ENCODE measurements at places on chromosomes 16 and 17. TPM values are rescaled to one million over a fixed set of nuclear protein-coding genes. Genes with fewer than 3 reads are reported as not detected.
A peak's percentile ranks its signal among the peaks of the same experiment; 100 is the strongest.

Gene CDH1
- total RNA-seq = 0.55 TPM

Gene CCDC78
- 5.1 TPM for total RNA-seq

Gene TNFSF12
- total RNA-seq = 52.2 TPM

Gene SOX15
- total RNA-seq = 1.1 TPM

Gene DPEP1
- total RNA-seq = not detected

Gene APOH
- total RNA-seq = not detected

Gene SLC16A13
- total RNA-seq = 13.7 TPM

Gene JUP
- not detected for total RNA-seq

Gene FOXO3B
- 5.8 TPM for total RNA-seq

Gene CACNG3
- not detected for total RNA-seq

Gene TAOK2
- total RNA-seq = 56.0 TPM

DNA sequence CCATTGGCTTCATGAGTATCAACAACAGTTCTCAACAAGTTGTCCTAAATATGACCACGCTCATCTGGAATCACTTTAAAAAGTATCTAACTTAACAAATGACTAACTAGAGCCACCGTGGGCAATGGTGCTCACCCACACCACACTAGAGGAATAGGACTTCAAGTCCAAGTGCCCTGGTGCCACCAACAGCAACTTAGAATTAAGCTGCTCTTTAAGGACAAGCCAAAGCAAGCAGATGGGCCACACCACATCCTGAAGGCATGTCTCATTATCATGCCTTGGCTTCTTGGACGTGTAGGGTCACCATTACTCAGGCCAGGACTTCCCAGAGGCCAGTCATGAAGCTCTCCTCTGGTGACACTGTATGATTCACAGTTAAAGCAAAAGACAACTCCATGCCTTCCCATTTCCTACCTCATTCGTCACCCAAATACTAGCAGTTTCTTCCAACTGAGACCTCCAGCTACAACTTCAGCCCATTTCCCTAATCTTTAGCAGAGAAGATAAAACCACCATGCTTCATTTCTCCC, 9.4 kb upstream of the SLC6A4 start:
- no peak for DNase-seq

DNA sequence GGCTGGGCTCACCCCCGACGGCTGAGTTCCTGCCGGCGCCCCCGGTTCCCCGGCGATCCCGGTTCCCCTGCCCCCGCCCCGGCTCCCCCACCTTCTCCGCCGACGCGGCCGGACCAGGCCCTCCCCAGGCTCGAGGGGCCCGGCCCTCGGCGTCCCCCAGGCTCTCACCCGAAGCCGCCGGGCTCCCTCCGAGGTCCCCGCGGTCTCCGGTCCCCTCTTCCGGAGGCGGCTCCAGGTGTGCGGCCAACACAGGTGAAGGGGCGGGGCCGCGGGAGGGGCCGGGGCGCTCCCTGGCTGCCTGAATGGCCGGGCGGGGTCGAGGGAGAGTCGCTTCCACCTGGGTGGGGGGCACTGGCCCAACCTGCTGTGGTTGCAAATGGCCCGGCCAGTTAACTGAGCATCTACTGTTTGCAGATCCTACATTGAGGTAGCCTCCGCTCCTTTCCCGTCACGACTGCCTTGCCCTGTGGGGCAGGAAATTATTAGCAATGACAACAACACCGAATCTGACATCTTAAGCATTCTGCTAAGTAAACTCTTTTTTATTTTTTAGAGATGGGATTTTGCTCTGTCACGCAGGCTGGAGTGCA, at the start of gene BICDL2:
BICDL2 (minus strand) TSS at position 219 of the 590 bp plus-strand sequence. CDS start 1,448 bp downstream, outside the sequence.
- no peak for DNase-seq

DNA sequence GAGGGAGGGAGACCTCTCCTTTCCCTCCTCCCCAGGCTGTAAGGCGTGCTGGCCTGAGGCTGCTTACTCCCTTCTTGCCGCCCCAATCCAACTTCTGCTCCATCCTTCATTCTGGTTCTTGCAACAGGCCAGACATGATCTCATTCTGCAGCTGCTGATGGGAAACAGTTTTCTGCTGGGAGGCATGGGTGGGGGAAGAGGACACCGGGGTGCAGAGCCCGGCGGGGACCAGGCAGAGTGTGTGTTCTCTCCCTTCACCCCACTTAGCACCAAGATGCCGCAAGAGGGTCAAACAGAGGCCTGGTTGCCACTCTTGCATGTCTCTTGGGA, 1.4 kb downstream of the SARM1 start:
- DNase-seq = no peak

GRCh38 chr16:68659412-68660358, 14.6 kb downstream of the CDH3 start:
- no peak for DNase-seq

DNA sequence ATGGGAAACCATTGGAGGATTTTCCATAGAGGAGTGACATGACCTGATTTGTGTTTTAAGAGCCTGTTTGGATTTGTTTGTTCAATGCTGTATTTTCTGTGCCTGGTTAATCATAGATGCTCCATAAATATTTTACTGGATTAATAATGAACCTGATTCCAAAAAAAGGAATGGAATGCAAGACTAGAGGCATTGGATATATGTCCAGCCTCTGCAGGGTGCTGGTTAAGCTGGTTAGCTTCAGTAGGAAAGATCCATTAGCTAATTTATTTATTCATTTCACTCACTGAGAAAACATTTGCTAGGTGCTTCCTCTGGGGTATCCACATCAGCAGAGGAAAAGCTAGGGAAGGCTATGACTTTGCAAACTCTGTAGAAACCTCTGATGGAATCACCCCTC, 57.7 kb downstream of the SHISA9 start:
- no peak for DNase-seq

- DNase-seq = no peak
Observed at GRCh38 chr16:53559270-53559951, 56.4 kb upstream of the AKTIP start.

DNA sequence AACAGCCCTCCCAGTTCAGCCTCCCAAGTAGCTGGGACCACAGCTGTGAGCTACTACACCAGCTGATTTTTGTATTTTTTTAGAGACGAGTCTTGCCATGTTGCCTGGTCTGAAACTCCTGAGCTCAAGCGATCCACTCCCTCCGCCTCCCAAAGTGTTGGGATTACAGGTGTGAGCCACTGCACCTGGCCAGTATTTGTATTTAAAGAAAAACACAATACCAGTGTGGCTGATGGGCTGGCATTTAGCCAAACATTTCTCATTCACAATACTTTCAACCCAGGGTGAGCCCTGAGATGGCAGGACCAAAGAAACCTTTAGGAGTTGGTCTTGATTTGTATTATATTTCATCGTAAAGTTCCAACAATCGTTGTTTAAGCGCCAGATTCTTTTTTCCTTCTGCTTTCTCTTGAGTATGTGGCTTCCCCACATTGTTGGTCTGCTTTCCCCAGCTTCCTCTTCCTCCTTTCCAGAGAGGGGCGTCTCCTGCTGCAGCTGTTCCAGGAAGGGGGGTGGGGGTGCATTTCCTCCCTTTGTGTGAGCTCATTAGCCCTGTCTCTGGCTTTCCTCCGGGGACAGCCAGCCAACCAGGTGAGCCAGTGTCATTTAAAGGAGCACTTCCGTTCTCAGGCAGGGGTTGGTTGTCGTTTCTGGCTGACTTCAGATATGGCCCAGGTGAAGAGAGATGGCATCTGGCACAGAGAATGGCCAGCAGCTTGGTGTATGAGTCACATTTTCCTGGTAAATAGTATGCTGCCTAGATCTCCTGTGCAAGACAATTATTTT, 79.9 kb downstream of the GPRC5B start:
- DNase-seq = peak; percentile 16

GRCh38 chr17:37761059-37761458, 16.2 kb upstream of the HNF1B start:
- no peak for DNase-seq

GRCh38 chr16:58481226-58481869, 18.6 kb upstream of the NDRG4 start:
- DNase-seq = no peak

GRCh38 chr17:44424828-44425461, 35.5 kb upstream of the ITGA2B start:
- no peak for DNase-seq

GRCh38 chr17:58060596-58061191, 22.5 kb upstream of the DYNLL2 start:
- no peak for DNase-seq

DNA sequence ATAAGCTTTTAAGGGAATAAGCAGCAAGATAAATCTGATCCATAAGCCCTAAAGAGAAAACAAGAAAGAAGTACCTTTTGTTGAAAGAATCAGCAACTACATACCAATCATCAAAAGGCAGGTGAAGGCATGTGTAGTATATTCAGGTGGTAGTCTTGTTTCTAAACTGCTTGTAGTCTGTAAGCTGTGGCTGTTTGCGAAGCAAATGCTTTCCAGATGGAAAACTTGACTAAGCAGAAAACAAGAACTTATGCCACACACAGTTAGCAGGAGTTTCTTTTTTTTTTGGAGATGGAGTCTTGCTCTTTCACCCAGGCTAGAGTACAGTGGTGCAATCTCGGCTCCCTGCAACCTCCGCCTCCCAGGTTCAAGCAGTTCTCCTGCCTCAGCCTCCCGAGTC, 5.7 kb downstream of the CBX1 start:
- DNase-seq = no peak

GRCh38 chr16:5393070-5393469, 295.5 kb upstream of the EEF2KMT start:
- DNase-seq = no peak
